Endothelial cell (in vitro differentiated cells): ENCODE measurements at places on chromosomes 16 and 17.

DNA sequence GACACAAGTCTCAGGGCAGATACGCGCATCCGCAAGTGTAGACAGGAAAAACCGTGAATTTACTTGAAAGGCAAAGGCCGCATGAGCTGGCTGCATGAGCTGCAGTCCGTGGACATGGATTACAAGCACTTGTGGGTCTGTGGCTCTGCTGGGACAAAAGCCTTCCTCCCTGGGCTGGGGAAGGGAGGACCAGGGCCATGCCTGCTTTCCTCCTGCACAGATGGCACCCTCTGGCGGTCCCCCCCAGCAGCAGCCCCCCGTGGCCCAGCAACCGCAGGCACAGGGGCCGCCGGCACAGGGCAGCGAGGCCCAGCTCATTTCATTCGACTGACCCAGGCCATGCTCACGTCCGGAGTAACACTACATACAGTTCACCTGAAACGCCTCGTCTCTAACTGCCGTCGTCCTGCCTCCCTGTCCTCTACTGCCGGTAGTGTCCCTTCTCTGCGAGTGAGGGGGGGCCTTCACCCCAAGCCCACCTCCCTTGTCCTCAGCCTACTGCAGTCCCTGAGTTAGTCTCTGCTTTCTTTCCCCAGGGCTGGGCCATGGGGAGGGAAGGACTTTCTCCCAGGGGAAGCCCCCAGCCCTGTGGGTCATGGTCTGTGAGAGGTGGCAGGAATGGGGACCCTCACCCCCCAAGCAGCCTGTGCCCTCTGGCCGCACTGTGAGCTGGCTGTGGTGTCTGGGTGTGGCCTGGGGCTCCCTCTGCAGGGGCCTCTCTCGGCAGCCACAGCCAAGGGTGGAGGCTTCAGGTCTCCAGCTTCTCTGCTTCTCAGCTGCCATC, 1.7 kb upstream of the MRPL12 start:
- DNase-seq, result no peak

GRCh38 chr17:34451313-34451712, 88.3 kb upstream of the CCL1 start:
- DNase-seq, result no peak

DNA sequence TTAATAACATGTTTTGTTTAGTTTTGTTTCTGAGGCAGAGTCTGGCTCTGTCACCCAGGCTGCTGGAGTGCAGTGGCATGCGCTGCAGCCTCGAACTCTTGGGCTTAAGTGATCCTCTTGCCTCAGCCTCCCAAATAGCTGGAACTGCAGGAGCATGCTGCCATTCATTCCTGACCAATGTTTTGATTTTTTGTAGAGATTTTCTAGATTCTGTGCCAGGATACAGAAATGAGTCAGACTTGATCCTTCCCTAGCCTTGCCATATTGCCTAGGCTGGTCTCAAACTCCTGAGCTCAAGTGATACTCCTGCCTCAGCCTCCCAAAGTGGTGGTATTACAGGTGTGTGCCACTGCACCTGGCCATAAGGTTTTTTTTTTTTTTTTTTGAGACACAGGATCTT, 17.7 kb downstream of the TAOK1 start:
- DNase-seq, result no peak

DNA sequence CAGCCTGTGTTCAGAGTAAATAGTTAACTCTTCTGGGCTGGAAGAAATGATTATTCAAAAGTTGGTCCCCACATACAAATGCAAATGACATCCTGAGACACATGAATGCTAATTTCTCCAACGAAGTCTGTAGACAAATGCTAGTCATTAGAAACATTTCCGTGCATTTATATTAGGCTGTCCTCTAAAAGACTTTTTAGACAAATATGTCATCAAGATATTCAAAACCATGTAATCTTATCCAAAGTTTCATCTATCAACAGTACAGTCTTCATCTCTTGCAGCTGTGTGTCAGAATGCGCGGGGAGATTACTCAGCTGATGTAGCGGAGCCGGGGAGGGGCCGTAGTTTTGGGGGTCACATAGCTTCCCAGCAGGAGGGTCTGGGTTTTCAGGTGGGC, 33.8 kb upstream of the MAF start:
- DNase-seq, result no peak

DNA sequence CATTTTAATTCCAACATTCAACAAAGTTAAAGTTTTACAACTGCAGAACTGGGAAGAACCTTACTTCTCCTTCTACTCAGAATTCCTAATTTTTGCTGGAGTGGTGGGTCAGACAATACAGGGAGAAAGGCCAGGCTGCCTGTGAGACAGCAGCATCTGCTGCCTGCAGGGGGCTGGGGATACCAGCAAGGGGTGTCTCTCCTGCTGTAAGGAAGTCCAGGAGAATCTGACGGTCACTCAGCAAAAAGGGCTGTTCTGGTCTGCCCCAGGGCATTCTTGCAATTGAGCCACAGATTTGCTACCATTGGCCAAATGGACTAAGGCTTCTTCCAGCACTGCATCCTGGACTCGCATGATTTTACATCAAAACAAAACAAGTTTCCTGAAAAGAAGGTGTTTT, 426.6 kb upstream of the CDH11 start:
- no peak for DNase-seq

GRCh38 chr16:24645739-24646645, 83.5 kb upstream of the TNRC6A start:
- no peak for DNase-seq

- no peak for DNase-seq
Observed at GRCh38 chr16:11499295-11500089, 87.2 kb downstream of the LITAF start.

- peak; percentile 43 for DNase-seq
Observed at GRCh38 chr16:56743840-56744239, 13.9 kb downstream of the NUP93 start.

DNA sequence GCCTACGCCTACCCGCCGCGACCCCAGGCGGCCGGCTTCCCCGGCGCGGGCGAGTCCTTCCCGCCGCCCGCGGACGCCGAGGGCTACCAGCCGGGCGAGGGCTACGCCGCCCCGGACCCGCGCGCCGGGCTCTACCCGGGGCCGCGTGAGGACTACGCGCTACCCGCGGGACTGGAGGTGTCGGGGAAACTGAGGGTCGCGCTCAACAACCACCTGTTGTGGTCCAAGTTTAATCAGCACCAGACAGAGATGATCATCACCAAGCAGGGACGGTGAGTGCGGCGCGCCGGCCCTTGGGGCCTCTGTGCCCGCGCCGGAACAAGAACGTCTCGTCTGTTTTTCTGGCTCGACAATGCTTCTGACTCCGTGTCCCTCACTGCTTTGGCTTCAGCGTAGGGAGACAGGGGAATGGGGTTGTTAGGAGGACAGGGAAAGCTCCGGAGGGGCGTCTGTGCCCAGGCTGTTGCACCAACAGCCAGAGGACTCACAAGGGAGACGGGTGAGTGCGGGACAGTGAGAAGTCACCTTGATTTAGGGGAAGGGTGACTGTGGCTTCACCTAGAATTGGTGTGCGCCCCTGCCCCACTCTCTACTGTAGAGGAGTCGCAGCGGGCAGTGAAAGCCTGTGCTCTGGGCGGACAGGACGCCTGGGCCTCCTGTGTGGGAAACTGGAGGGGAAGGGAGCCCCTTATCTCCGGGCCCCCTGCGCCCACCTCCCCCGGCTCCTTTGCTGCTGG, 806 bp downstream of the TBX21 start:
- no peak for DNase-seq

DNA sequence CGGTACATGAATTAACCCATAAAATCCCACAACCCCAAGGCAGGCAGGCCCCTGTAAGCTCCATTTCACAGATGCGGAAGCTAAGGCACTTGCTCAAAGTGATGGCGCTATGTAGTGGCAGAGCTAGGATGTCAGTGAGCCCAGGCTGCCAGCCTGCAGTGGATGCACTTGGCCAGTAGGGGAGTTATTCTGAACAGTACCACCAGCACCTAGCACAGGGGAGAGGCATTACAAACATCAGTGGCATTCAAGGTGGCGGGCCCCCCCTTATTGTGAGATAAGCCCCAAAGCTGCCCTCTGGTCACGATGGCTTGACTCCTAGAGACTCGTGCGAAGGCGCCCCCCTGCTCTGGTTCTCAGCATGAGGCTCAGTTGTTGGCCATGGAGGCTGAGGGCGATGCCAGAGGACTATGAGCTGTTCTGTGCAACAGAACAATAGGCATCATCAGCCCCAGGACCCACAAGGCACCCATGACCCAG, 33.8 kb downstream of the GTF3C1 start:
- DNase-seq, result peak; percentile 55

DNA sequence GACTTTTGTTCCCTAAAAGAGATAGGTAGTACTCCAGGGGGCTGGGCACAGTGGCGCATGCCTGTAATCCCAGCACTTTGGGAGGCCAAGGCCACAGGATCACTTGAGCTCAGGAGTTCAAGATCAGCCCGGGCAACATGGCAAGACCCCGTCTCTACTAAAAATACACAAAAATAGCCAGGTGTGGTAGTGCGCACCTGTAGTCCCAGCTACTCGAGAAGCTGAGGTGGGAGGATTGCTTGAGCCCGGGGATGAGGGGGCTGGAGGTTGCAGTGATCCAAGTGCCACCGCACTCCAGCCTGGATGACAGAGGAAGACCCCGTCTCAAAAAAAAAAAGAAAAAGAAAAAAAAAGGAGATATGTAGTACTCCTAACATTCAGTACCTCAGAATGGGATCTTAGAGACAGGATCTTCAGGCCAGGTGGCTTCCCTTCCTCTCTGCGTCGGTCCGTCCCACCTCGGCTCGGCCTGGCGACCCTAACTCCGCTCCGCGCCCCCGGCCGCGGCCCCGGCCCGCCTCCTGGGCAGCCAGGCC, 89.6 kb downstream of the CDC27 start:
- no peak for DNase-seq

- no peak for DNase-seq
Observed at GRCh38 chr17:31629696-31630470, 229.2 kb downstream of the COPRS start.

DNA sequence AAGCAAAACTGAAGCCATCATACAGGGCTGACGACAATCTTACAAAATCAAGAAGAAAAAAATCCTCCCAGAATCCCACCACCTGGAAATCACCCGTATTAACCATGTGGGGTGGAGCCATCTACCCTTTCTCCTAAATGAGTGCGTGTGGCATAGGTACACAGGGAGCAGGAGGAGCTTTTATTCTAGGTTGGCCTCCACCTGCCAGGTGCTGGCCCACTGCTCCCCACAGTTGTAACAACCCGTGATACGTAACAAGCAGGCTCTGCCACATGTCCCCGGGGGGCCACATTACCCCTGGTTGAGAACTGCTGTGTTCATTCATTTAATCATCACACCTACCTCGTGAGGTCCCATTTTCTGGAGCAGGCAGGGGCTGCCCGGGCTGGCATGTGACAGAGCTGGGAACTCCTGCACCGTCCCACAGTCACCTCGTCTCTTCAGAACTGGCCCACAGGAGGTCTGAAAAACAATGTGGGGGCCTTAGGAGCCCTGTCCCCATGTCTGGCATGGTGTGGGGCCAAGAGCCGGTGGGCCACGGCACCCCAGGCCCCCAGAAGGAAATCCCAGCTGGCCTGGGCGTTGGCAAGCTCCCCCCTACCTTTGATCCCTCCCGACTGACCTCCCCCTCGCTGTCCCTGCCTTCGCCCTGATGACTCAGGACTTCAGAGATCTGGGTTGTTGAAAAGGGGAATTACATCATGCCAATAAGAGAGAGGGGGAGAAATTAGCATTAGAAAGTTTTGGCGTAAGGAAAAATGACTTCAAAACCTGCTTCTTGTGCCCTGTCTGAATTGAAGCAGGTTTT, 12.9 kb downstream of the CMIP start:
- DNase-seq, result no peak

GRCh38 chr16:89343501-89344457, 126.3 kb downstream of the ZNF778 start:
- DNase-seq, result no peak

DNA sequence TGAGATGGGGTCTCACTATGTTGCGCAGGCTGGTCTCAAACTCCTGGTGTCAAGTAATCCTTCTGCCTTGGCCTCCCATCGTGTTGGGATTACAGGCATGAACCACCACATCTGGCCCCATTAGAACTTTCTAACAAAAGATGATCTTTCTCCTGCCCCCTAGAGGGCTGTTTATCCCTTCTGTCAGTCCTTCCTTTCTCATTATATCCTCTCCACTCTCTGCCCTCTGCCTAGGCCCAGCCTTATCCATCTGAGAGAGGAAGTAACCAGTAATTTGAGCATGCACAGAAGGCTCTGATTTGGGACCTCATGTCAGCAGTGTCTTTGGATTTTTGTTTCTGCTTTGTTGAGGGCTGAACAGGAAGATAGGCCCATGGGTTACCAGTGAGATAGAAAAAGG, 4.4 kb upstream of the DHX40 start:
- peak; percentile 21 for DNase-seq

- no peak for DNase-seq
Observed at GRCh38 chr17:305090-305976, 47.3 kb downstream of the RPH3AL start.

DNA sequence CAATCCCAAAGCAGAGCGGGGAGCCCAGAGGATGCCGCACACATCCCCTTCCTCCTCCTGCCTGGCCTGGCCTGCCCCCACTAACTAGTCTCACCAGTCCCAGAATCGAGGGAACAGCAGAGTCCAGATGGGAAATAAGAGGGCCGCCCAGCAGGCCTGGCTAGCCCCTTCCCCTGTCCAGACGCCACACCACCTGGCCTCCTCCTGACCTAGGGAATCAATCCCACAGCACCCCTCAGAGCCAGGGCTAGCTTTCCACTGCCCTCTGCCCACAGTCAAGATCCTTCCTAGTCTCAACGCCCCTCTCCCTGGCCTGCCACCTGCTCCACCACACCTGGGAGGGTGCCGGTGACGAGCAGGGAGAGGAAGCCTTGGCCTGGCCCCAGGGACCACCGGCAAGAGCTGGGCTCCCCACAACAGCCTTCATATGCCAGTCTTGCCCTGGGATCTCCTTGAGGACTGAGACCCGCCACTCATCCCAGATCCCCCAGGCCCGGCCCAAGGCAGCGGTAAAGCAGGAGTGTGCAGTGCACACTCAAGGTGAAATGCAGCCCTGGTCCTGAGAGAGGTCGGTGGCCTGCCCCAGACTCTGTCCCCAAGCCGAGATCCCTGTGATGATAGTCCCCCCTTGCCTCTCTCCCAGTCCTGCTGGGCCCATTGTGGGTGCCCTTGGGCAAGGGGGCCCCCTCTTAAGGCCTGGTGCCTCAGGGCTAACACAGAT, 27.9 kb downstream of the KATNB1 start:
- DNase-seq, result no peak

DNA sequence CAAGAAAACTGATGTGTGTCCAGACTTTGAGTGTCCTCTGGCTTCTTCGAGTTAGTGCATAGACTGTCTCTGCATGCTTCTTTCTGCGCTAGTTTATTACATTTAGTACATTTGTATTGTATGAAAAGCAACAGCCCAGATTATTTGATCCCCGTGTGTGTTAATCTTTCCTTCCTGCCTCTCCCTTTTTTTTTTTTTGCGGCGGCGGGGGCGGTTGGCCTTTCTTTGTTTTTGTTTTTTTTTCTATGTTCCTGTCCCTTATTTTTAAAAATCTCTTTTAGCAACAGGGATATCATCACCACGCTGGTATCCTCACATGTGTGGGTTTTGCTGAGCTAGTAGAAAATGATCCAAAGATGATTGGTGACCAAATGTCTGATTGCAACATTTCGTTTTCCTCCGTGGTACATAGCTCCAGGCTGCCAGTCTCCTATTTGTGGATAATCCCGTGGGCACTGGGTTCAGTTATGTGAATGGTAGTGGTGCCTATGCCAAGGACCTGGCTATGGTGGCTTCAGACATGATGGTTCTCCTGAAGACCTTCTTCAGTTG, 9.4 kb downstream of the SCPEP1 start:
- no peak for DNase-seq
